ENCODE measurements at places on chromosomes 7 and 10.

- no peak for DNase-seq
Observed at GRCh38 chr7:45443263-45443662, 130.9 kb upstream of the ADCY1 start.

- no peak for DNase-seq
Observed at GRCh38 chr7:92808006-92808405, 28.4 kb downstream of the CDK6 start.

- no peak for DNase-seq
Observed at GRCh38 chr7:147980826-147981813, 609.4 kb upstream of the C7orf33 start.

GRCh38 chr10:128958834-128959690 lies 508.0 kb upstream of the MGMT start:
- DNase-seq, result no peak

DNA sequence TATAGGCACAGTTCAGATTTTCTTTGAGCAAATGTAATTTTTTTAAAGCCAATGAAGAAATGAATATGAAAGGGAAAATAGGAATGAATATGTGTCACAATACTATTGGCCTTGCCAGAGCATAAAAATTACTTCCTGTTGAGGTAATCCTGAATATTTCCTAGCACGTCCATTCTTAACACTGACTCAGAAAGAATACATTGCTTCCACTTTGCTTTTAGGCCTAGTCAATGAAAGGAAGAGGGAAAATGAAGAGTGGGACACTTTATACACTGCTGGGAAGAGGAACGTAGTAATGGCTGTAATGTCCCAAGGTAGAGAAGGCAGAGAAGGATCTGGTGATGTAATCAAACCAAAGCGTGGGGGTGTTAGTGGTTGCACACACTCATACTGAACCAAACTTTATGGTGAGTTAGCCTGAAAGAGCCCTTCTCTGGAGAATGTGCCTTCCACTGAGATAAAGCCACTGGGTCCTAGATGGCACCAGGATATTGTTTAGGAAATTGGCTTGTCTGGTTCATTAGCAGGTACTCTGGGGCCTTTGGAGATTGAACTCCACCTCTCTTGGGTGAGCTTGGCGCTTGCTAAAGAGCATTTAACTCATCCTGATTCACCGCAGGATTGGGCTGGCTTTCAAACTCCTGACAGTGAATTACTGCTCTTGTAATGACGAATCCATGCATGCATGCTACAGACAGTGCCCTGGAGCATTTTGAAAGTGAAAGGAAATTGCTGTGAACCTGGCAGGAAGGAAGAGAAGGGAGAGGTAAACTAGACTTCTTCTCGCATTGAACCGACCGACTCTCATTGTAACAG lies 254.9 kb downstream of the KIAA1217 start:
- no peak for DNase-seq

GRCh38 chr10:97861097-97861750 lies 11.6 kb downstream of the GOLGA7B start:
- DNase-seq, result no peak

GRCh38 chr7:137935884-137936508 lies 65.9 kb downstream of the CREB3L2 start:
- no peak for DNase-seq

Data from cardiac septum (tissue), 1 donor.